ENCODE measurements at places on chromosomes 5 and 9.

- DNase-seq, result no peak
Observed at GRCh38 chr5:11319836-11320580, 559.0 kb upstream of the DAP start.

DNA sequence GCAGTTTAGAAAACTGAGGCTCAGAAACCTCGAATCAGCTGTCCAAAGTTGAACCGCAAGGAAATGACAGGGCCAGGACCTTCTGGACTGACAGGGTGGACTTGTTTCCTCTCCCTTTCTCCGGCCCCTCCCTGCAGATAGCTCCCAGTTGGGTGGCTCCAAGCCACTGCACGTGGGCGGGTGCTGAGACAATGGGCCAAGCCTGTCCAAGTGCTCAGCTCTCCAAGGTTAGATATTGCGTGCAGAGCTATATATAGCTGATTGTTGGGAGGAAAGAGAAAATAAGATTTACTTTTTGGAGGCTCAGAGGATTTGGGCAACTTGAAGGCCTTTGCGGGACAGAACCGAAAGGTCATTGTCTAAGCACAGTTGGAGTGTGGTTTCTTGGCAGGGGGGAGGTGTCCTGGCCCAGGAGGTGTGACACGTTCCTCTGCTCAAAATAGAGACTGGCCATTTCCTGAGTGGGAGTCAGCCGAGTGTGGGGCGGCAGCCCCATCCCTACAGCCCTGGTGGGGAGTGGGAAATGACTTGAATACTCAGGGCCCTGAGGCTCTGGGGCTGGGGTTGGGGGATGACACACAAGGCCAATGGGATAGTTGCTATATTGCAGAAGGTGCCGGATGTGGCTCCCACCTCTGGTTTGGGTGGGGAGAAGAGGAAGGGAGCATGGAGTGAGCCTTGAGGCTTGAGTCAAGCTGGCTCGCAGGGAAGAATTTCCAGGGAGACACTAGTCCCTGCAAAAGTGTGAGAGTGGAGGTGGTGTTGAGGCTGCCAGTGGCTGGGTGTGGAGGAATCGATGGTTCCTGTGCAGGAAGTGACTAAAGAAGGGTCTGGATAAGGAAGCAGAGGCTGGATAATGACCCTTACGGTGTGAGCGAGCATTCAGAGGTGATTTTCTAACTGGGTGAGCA lies 44.4 kb upstream of the SMAD5 start:
- DNase-seq, result no peak

GRCh38 chr9:116232424-116233159 lies 79.0 kb downstream of the PAPPA start:
- no peak for DNase-seq

DNA sequence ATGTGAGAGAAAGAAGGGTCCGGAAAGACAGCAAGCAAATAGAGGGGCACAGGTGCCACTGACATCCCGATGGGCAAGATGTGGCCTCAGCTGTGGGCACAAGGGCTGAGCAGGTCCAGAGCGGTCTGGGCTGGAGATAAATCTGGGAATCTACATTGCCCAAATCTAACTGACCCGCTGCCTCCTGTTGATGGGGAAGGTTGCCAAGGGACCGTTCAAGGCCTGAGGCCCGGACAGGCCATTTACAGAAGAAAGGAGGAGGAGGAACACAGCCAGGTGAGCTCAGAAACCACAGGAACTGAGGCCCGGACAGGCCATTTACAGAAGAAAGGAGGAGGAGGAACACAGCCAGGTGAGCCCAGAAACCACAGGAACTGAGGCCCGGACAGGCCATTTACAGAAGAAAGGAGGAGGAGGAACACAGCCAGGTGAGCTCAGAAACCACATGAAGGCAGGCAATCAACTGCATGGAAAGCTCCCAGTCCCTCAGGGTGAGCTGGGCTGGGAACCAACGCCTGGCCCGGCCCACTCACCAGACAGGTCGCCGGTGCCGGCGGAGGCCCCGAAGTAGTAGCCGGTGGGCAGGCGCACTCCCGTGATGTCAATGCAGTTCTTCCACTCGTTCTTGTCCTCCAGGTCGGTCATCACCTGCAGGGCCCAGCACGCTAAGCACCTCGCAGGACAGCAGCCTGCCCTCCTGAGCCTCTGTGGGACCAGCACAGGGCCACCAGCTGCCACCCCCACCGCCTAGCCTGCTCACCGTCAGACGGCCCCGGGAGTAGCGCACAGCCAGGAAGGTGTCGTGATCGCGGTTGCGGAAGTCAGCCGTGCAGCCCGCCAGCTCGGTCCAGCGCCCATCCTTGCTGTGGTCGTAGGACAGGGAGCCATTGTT lies 14.6 kb downstream of the LMAN2 start:
- no peak for DNase-seq

GRCh38 chr5:111122398-111122797 lies 30.2 kb downstream of the WDR36 start:
- DNase-seq, result no peak

- DNase-seq, result no peak
Observed at GRCh38 chr9:124659099-124659659, 111.9 kb downstream of the NR6A1 start.

GRCh38 chr5:119678351-119679028 lies 49.1 kb downstream of the FAM170A start:
- DNase-seq, result no peak

DNA sequence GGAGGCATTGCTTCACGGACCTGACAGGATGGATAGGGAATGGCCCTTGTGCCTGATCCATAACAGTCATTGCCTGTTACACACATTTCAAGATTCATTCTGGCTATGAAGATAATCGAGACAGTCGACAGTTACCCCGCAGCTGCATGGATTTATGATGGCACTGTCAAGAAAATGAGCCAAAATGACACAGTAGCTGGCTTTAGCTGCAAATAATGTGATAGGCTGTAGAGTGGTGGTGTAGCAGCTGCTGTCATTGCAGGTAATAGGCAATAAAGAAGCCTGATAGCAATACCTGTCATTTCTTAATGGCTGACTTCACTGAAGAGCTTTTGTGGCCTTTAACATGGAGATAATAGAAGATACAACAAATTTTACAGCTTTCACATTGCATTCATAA lies 1085.2 kb upstream of the ARRDC3 start:
- no peak for DNase-seq

DNA sequence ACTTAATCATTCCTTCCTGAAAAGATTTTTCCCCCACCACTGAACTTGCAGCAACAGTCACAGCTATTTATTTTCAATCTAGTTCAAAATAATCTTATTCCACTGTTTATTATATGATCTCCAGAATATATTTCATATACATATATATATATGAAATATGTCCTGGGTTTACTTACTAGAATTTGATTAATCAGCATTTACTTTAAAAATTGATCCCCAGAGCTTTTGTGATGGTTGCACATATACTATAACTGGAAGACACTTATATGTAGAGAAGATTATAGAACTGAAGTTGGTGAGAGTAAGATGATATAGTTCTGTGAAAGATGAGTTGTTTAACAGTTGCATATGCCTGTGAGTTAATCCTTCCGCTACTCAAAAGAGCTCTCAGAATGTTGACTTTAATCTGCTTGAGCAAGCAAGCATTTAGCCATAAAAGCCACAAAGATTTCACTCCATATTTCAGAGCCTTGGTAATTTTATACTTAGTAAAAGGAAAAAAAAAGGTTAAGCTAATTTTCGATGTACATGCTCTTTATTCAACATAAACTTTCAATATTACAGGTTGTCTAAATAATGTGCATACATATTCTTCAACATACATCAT lies 399.3 kb upstream of the CDH9 start:
- DNase-seq, result peak; percentile 29

DNA sequence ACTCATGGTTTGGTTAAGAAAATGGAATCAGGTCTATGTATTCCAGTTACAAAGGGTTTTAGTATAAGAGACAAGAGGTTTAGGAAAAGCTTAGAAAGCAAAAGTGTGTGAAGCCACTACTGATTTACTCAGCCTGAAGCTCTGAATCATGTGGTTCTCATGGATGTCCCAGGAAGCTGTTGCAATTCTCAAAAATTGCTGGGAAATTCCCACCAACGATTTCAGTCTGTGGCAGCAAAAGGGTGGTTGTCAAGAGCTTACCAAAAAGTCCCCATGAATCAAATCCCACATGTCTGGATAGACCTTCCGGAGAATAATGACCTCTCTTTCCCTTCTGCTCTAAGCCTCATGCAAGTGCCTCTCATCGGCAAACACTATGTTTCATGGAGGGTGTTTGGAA lies 929.9 kb downstream of the TLE4 start:
- DNase-seq, result no peak

GRCh38 chr9:5900622-5901021 lies 9.9 kb downstream of the MLANA start:
- no peak for DNase-seq

- DNase-seq, result no peak
Observed at GRCh38 chr5:159582756-159583541, 252.7 kb upstream of the IL12B start.

GRCh38 chr5:53856506-53856905 lies 296.1 kb downstream of the NDUFS4 start:
- DNase-seq, result no peak

GRCh38 chr5:9301200-9301599 lies 244.7 kb downstream of the SEMA5A start:
- DNase-seq, result no peak

GRCh38 chr5:86878250-86878649 lies 260.5 kb downstream of the COX7C start:
- DNase-seq, result no peak

DNA sequence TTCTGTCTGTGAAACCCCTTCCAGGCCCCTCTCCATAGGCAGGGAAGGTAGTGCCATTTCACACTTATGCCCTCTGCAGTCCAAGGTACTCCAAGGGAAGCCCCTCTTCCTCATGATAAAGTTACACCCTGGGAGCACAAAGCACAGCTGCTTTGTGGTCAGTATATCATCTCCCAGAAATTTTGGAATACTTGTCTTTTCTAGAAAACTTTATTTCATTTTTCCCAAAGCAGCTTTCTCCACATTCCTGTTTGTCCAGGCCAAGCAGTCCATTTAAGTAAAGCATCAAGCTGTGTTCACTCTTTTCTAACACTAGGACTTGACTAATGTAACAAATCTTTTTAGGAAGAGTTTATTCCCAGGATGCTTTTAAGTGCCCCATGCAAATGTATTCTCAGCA lies 371.8 kb upstream of the RGMB start:
- DNase-seq, result no peak

GRCh38 chr9:20929276-20929675 lies 102.2 kb downstream of the HACD4 start:
- no peak for DNase-seq

- DNase-seq, result no peak
Observed at GRCh38 chr5:1208743-1209488, 7.5 kb downstream of the SLC6A19 start.

GRCh38 chr5:9765419-9766140 lies 135.4 kb upstream of the TAS2R1 start:
- DNase-seq, result no peak

DNA sequence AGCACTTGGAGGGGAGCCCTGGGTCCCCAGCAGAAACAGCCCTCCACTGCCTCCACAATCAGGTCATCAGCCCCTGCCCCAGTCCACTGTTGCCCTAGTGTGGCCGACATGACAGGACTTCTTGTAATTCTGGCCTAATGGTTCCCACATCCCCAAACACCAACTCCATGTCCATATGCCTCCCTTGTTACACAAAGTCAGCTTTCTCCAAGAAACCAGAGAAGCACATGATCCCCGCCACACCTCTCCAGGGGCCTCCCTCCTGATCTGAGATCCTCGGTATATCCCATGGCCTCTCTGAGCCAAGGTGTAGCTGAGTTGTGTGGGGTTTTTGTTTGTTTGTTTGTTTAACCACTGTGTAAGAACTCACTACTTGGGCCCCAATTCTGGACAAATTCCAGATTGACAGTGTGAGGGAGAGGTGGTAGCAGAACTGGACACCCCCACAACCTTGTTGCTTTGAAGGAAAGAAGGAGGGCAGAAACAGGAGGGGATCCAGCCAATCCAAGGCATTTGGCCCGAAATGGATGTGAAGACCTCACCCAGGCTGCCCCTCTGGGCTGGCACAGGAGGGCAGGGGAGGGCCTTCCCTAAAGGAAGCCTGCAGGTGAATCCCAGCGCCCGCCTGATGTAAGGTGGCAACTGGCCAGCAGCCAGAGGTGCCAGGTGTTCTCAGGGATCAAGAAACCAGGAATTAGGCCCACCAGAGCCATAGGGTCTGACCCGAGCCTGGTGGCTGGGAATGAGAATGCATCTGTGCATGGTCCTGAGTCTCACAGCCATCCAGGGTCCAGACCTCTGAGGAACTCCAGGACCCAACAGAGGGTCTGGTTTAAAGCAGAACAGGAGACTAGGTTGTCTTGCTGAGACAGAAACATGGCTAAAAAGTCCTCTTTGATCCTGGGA lies 13.4 kb downstream of the IRF1 start:
- no peak for DNase-seq

DNA sequence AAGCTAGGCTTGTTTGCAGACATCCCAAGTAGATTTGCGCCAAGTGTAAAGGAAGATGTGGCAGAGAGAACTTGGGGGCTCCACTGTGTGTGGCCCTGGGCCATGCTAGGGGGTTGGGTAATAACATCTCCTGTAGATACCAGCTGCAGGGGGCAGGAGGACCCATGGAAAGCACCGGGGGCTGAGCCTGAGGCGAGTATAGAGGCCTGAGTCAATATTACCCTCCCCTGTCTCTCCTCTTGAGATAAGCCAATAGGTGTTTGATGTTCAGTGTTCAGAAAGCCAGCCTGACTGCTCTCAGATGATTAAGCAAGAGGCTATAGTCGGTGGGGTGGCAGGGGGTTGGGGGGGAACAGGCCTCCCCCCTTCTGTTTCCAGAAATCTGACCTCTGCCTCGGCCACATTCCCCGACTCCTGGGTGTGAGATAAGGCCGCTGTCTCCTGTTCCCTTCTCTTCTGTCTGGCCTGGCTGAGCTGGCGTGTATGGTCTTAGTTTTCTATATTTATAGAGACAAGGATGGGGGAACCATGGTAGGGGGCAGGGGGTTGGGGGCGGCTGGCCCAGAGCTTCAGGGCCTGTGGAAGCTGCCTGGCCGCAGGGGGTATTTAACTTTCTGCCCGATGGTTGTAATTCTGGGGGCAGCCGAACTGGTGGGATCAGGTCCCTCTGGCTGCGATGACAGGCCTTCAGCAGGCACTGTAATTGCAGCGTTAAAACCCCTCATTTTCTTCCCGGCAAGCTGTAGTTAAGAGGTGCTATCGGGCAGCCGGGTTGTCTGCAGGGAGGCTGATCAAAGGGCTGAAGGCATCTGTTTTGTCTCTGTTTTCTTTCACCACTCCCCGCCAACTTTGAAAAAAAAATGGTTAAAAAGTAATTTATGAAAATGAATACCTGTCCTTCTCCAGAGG lies 292.0 kb downstream of the NSG2 start:
- no peak for DNase-seq

DNA sequence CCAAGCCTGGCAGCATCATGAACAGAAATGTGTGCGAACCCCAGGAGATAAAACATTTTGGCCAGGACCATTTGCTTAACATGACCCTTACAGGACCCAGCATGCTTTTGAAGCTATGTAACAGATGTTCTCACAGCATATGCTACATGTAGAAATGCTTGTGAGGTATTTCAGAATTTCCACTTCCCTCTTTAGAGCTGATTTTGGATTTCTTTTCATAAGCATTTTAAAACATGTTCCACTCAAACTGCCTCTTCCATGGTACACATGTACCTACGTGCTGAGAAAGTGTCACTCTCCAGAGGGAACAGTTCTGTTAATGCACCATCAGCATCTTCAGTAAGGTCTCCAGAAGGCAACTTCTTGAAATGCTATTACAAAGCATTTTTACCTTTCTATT lies 15.7 kb upstream of the TSSK1B start:
- DNase-seq, result no peak

GRCh38 chr5:95730730-95731570 lies at the start of gene RHOBTB3:
RHOBTB3 (plus strand) TSS chr5:95731336; CDS start chr5:95731683, 347 bp downstream.
- no peak for DNase-seq
